Effector CD4-positive, alpha-beta T cell (primary cell): ENCODE measurements at places on chromosomes 3 and 15.

DNA sequence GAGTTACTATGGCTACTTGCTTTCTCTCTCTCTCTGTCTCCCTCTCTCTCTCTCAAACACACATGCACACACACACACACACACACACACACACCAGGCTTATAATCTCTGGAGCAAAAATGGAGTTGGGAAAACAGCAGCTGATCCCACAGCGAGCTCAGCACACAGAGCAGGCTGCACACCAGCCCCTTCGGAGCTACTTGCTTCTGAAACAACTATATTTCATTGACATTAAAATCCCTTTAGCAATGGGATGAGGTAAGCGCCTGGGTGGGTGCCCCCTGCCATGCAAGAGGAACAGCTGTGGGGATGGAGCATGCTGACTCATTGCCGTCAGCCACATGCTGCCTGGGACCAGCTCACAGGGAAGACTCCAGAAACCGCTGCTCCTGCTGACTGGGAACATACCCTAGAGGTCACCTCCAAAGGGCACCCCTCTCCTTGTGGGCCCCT lies 45.7 kb downstream of the B3GNT5 start:
- DNase-seq, result no peak

DNA sequence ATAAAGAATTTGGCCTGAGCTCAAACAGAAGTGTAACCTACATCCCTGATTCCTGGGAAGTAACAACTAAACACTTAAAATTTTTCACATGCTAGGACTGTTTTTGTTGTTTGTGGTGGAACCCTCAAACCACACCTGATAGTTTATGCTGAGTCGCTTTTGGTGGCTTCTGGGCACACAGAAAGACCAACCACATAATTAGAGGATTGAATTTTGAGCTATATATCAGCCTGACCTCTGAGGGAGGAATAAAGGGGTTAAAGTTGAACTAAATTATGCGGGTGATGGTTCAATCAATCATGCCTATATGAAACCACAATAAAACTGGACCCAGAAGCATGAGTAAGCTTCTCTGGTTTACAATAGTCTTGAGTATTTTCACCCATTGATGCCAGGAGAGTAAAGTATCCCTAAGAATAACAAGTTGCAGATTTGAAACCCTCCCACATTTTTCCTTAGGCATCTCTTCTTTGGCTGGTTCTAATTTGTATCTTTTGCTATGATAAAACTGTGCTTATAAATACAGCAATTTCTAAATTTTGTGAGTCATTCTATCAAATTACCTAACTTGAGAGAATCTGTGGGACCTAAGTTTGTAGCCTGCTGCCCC lies 1304.5 kb upstream of the GBE1 start:
- no peak for DNase-seq

- no peak for DNase-seq
These were observed 5.8 kb downstream of the SQOR start for GRCh38 chr15:45640616-45641015.

GRCh38 chr15:79953951-79954444 lies 17.0 kb downstream of the BCL2A1 start:
- no peak for DNase-seq

DNA sequence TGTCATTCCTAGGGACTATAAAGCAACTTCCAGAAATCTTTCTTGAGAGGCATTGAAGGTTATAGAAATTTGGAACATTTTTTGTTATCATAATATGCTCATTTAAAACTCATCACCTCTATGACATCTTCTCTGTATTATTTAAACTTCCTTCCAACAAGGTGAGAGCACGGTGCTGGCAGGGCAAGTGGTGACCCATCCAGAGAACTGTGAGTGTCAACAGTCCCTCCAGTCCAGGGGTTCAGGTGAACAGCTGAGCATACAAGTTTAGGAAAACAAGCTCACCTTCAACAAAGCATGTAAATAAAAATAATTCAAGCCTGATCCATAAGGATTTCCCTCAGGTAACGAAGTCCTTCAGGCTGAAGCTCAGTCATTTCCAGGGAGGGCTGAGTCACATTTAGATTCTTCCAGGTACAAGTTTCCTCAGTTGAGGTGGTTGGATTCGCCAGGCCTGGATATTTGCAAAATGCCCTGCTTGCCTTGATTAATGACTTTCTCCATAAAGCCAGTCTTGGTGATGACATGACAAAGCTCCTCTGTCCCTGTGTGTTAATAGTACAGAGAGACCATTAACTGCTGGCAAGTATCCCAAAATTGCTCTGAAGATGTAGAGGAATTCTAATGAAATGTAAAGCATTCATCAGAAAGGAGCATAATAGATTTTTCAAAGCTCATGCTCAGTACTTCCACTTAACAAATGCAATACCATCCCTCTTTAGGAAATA lies 263.6 kb upstream of the GADL1 start:
- no peak for DNase-seq

GRCh38 chr15:66617137-66618090 lies 51.6 kb upstream of the LCTL start:
- no peak for DNase-seq

GRCh38 chr3:177929310-177929709 lies 606.9 kb upstream of the KCNMB2 start:
- no peak for DNase-seq

DNA sequence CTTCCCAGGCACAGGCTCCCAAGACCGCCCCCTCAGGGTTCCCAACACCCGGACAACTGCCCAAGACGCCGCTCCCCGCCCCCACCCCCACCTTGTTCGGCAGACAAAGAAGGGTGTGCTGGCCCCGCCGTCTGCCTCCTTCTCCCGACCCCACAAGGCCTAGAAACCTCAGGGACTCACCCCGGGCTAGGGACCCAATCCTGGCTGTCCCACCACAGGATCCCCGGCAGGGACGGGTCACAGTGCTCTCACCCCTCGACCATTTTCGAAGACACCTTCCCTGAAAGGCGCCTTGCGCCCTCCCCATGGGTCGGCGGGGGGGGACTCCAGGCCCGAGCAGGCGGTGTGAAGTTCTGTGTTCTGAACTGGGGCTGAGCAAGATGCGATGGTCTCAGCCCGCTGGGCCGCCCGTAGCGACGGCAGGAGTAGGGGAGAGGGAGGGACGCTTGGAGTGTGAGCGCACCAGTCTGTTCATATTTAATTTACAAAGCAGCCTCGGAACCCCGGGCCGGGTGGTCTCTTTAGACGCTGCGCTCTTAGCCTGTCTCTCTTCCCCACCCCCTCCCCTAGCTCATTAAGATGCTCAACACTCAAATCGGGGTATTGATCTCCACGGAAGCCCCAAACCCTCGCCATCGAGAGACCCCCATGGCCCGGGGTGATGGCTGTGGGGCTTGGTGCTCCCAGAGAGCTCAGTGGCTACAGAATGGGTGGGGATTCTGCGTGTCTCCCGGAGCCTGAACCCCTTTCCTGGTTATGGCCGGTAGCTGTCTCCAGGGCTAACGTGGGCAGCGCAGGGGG lies 1.4 kb upstream of the ISLR2 start:
- DNase-seq, result no peak

- DNase-seq, result no peak
These were observed 49.0 kb upstream of the FGD5 start for GRCh38 chr3:14769544-14770325.

GRCh38 chr3:115804200-115804599 lies 180.9 kb downstream of the GAP43 start:
- DNase-seq, result no peak

DNA sequence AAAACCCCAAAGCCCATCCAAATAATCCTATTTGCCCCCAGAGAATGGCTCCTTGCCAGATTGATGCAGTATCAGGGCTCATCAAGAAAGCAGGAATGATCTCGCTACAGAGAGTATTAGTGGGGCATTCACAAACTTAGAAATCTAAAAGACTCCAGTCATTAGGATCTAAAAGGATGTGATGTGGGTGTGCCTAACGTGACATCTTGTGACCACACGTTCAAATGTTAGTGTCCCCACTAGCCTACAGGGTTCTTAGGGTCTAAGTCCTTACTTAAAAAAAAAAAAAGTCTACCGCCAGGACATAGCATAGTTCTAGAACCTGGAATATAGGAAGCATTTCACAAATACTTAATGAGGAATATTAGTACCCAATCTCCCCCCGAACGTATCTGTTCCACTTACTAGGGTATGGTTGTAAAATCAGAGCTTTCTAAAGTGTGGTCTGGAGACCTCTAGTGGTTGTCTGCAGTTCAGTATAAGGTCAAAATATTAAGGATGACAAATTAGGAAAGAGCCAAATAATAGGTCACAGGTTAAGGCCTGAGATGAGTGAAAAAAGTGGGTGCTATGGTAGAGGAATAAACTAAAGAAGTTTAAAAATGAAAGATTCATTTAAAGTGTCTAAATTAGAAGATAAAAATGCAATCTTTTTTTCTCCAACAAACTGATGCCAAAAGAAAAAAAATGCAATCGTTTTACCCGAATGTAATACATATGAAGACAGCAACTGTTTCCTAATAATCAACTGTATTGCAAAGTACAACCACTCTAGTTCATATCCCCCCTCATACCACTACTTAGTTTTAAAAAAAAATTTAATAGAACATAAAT lies 4.2 kb upstream of the CHRM5 start:
- DNase-seq, result no peak

GRCh38 chr3:535566-536416 lies 339.2 kb downstream of the CHL1 start:
- DNase-seq, result no peak

GRCh38 chr15:68234060-68234459 lies 4.5 kb upstream of the CLN6 start:
- DNase-seq, result no peak

DNA sequence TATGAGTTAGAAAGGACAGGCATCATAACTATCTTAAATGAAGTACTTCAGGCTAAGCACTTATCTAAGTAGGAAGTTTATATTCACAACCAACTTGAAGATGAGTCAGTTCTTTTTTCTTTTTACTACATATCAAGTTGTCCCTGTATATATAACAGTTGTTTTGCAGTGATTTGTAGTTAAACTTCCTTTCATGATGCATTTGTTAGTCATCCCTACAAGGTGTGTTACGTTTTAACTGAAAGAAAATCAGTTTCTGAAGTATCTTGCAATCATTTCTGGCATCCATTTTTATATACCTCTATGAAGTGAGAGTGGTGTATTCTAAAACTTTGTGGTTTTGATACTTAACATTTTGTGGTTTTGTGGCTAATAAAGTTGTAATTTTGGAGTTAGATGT lies 46.1 kb downstream of the ZFAND6 start:
- DNase-seq, result no peak

- no peak for DNase-seq
These were observed 394.5 kb downstream of the MFSD1 start for GRCh38 chr3:159196359-159196758.

DNA sequence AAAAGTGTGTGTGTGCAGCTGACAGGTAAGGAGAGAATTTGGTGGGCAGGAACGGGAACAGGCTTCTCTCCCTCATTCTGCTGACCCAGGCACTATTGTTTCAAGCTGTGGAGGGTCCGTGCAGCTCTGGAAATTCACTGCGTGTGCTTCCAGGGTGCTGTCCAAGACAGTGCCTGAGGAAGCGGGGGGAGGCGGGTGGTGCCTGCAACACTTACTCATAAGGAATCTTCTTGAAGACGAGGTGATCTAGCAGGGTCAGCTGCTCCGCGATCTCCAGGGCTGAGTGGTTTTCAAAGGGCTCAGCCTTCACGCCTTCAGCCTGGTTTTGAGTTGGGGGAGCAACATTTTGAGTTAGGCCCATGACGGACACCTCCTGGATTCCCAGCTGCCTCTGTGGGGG lies 46.6 kb upstream of the CTSH start:
- no peak for DNase-seq

GRCh38 chr15:59516655-59517461 lies 78.9 kb downstream of the FAM81A start:
- no peak for DNase-seq

- DNase-seq, result no peak
These were observed 192.7 kb upstream of the FEZF2 start for GRCh38 chr3:62566022-62566557.

DNA sequence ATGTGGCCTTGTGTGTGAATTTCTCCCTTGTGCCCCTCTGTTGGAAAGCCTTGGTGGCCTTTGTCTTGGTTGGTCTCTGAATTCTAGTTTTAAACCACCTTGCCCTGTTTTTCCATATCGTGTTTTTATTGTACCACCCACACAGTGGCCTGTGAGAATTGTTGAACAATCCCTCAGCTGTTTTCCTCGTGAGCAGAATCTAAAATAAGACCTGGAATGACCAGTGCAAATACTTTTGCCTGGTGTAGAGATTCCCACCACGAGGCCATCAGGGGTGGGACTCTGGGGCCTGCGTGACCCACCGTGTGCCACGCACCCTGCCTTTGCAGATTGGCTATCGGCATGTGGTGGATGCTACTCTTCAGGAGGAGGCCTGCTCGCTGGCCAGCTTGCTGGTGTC lies 19.0 kb upstream of the CLEC3B start:
- no peak for DNase-seq

DNA sequence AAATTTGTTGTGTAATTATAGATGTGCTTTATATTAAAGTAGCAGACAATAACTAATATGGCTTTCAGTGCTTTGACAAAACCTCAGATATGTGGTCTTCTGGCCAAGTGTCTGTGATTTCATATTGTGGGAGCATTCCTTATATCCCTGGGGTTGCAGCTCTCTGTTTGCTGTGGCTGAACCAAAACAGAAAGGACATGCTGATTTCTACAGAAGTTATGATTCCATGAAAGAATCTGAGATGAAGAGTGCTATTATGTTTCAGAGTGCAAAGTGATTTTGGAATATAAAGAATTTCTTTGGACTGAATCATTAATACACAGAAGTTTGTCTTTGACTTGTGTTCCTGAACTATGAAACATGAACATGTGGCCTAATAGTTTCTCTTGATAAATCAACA lies 36.5 kb downstream of the CDV3 start:
- DNase-seq, result no peak

DNA sequence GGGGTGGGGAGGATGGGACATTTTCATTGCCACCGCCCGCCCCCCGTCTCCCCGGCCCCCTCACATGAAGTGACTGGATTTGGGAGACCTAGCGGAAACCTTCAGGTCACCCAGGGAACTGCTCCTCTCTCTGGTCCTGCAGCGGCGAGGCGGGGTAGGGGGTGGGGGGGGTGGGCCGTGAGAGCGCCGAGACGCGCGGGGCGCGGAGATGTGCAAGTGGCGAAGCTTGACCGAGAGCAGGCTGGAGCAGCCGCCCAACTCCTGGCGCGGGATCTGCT lies 712 bp upstream of the MME start:
- DNase-seq, result no peak

- DNase-seq, result no peak
These were observed 46.8 kb downstream of the CPN2 start for GRCh38 chr3:194304186-194304917.

- DNase-seq, result no peak
These were observed 75.4 kb upstream of the PLAAT1 start for GRCh38 chr3:193165431-193166120.

DNA sequence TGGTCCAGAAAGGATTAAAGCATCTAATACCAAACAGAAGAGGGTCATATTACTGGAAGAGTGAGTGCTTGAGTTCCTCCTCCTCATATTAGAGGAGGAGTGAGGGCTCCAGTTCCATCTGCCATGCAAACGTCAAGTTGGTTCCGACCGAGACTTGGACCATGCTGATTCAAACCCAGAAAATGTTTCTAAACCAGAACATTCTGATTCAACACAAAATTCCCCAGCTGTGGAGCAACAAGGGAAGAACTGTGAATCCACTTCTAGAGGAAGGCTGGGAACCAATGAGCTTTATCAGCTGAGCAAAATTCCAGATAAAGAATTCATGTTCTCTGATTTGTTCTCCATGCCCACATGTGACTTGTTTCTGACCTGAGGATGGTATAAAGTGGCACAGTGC lies 135.6 kb upstream of the WNT5A start:
- DNase-seq, result no peak
